ENCODE measurements at places on chromosomes 3 and 15.
A peak's percentile ranks its signal among the peaks of the same experiment; 100 is the strongest.

DNA sequence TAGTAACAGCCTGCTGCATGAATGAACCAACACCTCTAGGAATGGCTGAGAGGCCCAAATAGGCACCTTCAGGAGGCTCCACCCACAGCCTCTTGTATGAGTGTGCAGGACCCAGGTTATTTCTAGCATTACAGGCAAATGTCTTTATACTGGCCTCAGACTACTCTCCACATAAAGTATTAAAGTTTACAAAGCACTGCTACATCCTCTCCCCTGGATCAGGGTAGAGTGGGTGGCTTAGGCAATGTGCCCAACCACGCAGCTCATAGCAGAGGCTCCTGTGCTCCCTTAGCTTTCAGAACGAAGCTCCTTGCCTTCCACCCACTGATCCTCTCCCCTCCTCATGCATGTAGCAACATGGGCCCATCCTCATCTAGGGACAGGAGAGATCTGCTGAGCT lies 16.3 kb downstream of the TMEM43 start:
- no peak for DNase-seq

- DNase-seq = no peak
Observed at GRCh38 chr3:69948246-69948862, 51.2 kb upstream of the SAMMSON start.

- no peak for DNase-seq
Observed at GRCh38 chr3:72892081-72892775, 4.4 kb downstream of the GXYLT2 start.

GRCh38 chr3:158434412-158435038 lies 136.5 kb upstream of the MLF1 start:
- no peak for DNase-seq

DNA sequence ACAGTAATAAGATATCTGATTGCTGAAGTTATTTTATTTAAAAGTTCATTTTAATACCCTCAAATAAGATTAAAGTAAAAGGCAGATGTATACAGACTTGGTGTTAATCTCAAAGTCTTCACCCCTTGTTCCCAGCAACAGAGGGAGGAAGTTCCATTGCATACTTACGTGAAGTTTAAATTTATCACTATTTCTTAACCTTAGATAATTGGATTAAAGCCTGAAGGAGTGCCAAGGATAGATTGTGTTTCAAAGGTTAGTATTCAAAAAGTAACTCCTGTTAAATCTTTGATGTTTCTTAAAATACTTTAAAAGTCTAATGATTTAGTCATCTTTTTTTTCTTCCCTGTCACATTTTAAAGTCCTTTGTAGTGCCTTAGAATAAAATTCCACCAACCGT lies 39.3 kb downstream of the ATP1B3 start:
- DNase-seq = no peak

DNA sequence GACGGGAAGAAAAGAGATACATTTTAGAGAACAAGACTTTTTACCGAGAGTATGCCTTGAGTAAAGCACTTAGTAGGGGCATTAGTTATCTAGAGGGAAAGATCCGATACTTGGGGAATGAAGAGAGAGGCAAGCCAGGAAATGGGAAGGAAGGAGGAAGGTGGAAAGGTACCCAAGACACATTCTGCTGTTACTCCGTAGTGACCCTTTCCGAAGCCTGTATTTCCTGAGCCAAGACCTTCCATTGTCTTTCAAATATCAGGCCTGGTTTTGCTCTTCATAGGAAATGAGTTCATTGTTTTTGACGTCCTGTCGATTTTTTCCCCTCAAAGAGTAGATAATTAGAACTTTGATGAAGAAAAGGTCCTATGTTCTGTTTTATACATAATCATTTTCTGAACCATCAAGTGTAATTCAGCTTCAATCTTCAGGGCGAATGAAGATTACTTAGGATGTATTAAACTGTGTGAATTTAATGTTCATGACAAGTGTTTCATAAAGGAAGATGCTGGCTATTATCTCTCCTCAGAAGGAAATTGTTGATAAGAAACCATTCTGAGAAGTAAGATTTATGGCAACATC lies 95.7 kb downstream of the PPM1L start:
- no peak for DNase-seq

- no peak for DNase-seq
Observed at GRCh38 chr15:96058103-96058851, 272.2 kb upstream of the NR2F2 start.

DNA sequence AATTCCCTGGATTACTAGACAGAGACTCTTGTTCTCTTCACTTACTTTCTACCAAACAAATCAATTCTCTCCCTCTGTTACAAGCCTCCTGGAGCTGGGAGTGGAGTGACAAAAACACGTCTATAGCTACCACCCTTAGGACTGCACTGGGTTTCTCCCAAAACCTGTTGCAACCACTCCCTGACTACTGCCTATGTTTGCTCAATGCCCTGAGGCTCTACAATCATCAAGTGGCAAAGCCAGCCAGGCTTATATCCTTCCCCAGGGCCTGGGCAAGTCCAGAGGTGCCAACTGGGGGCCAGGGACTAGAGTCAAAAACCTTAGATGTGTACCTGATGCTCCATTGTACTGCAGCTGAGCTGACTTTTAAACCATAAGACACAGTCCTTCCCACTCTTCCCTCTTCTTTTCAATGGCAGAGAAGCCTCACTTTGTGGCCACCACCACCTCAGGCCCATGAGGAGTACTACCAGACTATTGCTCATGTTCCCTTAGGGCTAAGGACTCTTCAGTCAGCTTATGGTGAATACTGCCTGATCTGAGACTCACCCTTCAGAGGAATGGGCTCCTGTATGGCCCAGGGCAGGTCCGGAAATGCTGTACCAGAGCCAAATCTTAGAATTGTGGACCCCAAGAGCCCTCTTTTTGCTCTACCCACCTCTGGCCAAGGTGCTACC lies 125.4 kb upstream of the PLCL2 start:
- no peak for DNase-seq

GRCh38 chr3:9778143-9779074 lies 8.7 kb upstream of the CAMK1 start:
- peak; percentile 51 for DNase-seq

DNA sequence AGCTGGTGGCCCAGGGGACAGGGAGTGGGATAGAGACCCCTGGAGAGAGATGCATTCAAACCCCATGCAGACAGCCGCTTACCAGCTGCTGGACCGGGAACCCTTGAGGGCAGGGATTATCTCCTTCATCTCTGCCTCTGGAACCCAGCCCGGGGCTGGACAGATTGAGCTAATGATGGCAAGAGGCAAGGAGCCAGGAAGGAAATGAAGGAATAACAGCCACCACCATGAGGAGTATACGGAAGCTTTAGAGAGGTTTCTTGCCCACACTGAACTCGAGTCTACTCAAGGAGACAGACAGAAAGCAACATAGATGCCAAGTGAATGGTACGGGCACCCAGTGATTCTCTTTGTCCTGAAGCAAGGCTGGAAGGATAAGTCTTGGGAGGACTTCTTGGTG lies 23.2 kb downstream of the HAPLN3 start:
- DNase-seq = no peak

DNA sequence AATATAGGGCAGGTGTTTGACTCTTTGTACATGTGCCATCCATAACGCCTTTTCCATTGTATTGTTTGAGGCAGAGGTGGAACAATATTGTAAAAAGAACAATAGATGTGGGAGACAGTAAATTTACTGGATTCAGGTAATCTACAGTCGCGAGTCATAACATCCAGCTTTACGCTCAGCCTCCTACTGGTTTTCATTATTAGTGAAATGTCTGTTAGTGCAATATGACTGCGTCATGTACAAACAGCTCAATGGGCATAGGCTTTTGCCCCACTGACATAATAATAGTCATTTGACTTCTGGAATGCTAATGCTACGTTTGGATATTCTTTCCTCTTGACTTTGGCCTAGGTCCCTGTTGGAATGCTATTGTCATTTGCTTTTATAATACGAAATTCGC lies 9.5 kb downstream of the CACNA2D3 start:
- DNase-seq = no peak

GRCh38 chr3:137249311-137249940 lies 291.6 kb downstream of the IL20RB start:
- DNase-seq = no peak

GRCh38 chr15:41851755-41852370 lies 13.2 kb downstream of the PLA2G4B start:
- no peak for DNase-seq

DNA sequence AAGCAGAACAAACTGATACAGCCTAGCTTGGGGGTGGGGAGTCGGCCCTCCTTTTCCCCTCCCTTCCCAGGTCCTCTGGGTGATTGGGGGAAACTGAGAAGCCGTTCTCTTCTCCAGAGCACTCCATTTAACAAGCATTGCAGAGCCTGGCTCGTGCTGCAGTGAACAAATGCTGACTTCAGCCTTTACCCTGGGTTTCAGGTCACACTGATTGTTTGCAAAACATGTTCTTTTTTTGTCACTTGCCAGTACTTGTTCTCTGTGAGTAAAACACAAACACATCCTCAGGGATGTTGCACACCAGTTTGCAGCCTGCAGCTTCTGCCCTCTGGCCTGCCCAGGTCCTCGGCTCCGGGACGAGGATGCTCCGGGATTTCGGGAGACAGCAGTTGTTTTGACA lies 132.8 kb downstream of the PGPEP1L start:
- no peak for DNase-seq

GRCh38 chr3:156207802-156208685 lies 87.7 kb downstream of the KCNAB1 start:
- DNase-seq = no peak

GRCh38 chr3:64008487-64009351 lies 14.6 kb downstream of the PSMD6 start:
- DNase-seq = no peak

DNA sequence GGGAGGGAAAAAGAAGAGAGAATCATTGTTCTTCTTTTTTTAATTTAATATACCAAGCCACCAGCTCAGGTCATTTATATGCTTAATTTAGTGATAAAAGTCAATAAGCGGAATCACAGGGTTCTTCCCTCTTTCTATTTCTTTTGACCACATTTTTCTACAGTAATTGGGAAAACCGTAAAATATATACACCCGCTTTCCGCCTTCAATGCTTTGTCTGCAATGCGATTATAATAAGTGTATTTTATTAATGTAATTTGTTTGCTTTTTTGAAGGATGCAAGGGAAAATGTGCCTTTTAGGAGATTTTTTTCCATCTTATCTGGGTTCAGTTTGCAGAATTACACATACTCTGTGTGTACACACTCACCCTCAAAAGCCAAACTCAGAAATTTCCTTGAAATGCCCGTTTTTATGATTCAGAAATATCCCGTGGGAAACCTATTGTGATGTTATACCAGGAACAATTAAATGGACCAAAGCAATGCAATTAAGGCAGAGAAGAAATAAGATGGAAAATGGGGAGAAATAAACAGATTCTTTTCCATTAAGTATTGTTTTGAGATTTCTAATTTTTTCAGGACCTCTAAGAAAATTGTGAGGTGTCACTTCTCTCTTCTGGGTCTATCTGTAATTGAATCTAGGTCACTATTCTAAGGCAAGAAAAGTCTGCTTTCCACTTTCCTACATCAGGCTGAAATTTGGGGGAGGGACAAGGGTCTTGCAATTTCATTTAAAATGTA lies 8.3 kb downstream of the SOX14 start:
- DNase-seq = no peak

DNA sequence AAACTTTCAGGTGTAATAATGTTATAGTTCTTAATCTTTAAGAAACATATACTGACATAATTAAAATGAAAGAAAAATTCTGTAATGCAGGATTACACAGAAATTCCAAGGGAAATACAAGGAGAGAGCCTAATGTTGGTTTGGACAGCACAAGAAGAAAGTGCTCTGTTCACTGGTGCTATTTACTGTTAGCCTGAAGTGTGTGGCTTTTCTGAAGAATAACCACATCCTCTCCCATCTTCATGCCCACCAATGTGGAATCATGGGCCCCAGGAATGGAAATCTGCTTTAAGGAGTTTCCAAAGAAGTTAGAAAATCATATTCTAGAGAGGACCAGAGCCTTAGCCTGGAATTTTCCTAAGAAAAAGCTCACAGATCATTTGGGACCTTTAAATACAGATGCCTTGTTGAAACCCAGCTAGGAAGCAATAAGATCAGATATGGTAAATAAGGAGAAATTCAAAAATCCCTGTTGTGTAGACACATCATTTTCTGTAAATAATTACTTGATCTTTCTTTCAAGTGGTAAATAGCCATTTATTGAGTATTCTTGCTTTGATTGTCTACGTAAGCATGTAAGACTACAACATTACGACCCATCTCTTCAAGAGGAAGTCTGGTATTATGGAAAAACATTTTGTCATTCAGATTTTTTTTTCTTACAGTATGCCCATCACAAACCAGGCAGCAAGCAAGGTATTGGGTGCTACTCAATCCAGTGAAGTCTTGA lies 10.3 kb upstream of the USP50 start:
- no peak for DNase-seq

GRCh38 chr15:68096099-68096498 lies 42.0 kb downstream of the PIAS1 start:
- DNase-seq = no peak

DNA sequence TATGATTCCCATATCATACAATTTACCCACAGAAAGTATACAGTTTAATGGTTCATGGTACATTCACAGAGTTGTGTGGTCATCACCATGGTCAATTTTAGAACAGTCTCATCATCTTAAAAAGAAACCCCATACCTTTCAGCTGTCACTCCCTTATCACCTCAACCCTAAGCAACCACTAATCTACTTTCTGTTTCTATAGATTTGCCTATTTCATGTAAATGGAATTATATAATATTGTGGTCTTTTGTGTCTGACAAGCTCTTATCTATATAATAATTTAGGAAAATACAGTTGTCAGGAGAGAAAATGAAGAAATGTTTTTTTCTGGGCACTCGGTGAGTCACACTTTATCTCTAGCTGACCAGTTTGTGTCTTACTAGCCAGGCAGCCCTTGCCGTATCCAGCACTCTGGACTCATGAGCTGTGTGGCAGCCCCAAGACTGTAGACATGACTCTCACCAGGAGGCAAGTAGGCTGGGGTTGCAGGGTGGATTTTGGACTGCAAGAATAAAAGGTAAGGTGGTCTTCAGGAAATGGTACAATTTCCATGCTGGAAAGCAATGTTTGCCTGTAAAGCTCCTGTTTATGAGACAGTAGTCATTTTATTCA lies 234.6 kb downstream of the THRB start:
- DNase-seq = no peak

- no peak for DNase-seq
Observed at GRCh38 chr15:31448635-31448979, 122.0 kb downstream of the KLF13 start.

GRCh38 chr3:30658328-30659052 lies 52.1 kb downstream of the TGFBR2 start:
- no peak for DNase-seq

GRCh38 chr3:55650011-55650410 lies 162.9 kb upstream of the WNT5A start:
- DNase-seq = no peak

GRCh38 chr3:20173844-20174410 lies 12.1 kb downstream of the SGO1 start:
- no peak for DNase-seq

- DNase-seq = no peak
Observed at GRCh38 chr3:123467046-123467445, 18.2 kb upstream of the ADCY5 start.

- DNase-seq = peak; percentile 49
Observed at GRCh38 chr3:71063773-71064290, 519.7 kb downstream of the FOXP1 start.
